NCI-H1105 treated with DMSO at 0.1 percent for 48 hours (cell line): ENCODE measurements at places on chromosomes 5 and 9.

GRCh38 chr9:112792670-112793069 lies 42.1 kb downstream of the SNX30 start:
- DNase-seq, result no peak

GRCh38 chr5:110784901-110785300 lies 46.1 kb downstream of the SLC25A46 start:
- DNase-seq, result no peak

GRCh38 chr5:172856336-172856735 lies 22.3 kb downstream of the ERGIC1 start:
- no peak for DNase-seq

- DNase-seq, result no peak
Observed at GRCh38 chr5:6827526-6828219, 114.4 kb downstream of the TENT4A start.

DNA sequence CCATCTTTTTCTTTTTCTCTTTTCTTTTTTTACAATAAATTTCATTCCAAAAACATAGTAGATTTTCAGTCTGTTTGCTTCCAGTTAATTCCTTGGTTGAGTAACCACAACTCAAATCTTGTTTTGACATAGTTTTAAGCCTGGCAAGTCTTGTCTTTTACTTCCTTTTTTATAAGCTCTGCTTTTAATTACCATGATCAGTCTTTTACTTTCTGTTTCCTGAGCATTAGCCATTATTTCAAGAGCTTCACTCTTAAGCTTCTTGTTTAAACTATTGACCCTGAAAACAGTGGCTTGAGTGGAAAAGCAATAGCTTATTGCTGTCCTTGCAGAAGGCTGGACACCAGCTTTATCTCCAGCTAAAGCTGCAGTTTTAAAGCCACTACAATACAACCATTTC lies 1363.3 kb downstream of the MAT2B start:
- DNase-seq, result no peak

- no peak for DNase-seq
Observed at GRCh38 chr9:127783111-127784008, 2.5 kb upstream of the CDK9 start.

DNA sequence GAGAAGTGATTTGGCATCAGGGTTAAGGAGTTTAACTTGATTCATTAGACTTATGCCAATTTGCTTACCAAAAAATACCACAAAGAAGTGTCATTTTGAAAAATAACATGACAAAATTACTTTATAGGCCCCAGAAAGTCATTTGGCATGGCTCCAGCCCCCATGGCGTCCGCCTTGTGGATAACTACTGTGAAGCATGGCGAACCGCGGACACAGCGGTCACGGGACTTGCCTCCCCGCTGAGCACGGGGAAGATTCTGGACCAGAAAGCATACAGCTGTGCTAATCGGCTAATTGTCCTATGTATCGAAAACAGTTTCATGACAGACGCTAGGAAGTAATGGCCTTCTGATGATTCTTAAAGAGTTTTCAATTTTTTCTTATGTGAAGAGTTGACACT lies 35.4 kb upstream of the TGFBR1 start:
- no peak for DNase-seq

DNA sequence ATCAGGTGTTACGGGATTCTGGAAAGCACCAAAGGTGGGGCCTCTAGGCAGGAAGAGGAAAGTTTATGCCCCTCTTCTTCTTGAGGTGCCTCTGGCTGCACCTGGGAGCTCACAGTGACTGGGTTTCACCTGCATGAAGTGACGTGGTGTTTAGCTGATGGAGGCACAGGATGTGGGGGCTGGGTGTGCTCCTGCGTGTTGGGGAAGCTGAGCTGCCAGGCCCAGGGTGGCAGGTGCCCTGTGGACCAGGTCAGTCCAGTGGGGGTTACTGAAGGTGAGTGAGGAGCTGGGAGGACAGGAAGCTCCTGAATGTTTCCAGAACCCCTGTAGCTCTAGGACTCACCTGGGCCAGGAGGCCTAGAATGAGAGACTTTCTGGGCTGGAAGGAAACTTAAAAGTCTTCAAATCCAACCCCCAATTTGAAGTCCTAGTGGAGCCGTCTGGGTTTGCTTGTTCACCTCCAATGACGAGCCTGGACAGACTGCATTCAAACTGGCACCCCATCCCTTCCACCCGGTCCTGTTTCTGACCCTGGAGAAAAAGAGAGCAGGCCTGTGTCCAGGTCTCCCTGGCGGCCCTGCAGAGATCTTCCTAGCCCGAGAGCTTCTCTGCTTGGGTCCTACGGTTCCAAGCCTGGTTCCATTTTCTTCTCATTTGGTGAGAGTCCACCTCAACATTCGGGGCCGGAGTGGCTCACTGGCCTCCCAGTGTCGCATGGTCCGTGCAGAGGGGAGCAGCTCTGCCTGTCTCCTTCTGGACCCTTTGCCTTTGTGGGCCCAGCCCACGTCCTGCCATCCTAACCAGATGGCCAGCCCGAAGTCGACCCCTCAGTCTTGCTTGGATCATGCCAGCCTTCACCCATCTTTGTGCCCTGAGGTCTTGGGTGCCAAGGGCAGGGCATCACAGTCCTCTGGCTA lies 22.3 kb downstream of the TRAF1 start:
- DNase-seq, result no peak

- no peak for DNase-seq
Observed at GRCh38 chr9:82970359-82970758, 92.6 kb downstream of the RASEF start.

- DNase-seq, result no peak
Observed at GRCh38 chr5:58940446-58940845, 357.6 kb downstream of the RAB3C start.

GRCh38 chr5:95664204-95664786 lies 17.7 kb downstream of the RFESD start:
- DNase-seq, result peak; percentile 24

DNA sequence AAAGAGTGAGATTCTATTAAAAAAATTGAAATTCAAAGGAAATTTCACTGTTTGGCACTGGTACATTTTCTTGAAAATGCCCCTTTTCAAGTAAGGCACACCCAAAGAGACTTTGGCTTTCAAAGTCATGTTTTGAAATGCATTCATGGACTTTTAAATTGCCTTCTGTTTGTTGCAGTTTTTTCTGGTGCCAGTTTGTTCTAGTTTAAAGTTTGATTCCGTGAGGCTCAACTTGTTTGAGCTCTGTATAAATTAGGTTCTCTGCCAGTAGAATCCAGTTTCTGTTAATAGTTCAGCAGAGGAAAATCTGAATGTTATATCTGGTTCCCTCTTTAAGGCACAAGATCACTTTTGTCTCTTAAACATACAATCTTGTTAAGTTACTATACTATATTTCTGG lies 16.4 kb downstream of the ATP6V0E1 start:
- no peak for DNase-seq

GRCh38 chr5:6321078-6321477 lies 57.3 kb downstream of the MED10 start:
- no peak for DNase-seq

- DNase-seq, result no peak
Observed at GRCh38 chr5:40386289-40386688, 293.4 kb upstream of the PTGER4 start.

GRCh38 chr5:195401-196160 lies 4.3 kb downstream of the LRRC14B start:
- no peak for DNase-seq

DNA sequence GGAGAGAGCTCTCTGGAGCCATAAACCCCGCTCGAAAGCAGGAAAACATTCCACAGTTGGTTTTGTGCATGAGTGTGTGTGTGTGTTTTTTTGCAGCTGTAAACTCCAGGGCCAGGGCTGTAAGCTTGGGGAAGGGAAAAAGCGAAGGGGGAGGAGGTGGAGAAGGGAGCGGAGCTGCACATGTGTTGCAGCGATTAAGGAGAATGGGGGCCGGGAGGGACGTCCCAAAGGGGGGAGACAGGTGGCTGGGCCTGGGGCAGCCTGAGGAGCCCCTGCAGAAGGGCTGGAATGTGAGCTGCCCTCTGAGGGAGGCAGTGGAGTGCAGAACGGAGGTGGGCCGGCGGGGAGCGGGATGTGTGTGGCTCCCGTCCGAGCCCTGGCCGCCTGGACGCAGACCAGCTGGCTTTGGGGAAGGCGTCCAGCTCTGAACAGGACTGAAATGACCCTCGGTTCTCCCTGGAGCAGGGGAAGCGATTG lies 2.7 kb upstream of the MYMK start:
- no peak for DNase-seq

- no peak for DNase-seq
Observed at GRCh38 chr9:130208600-130209347, 36.6 kb downstream of the NCS1 start.

- DNase-seq, result no peak
Observed at GRCh38 chr9:92706218-92706940, 36.4 kb upstream of the IPPK start.

GRCh38 chr9:89471390-89471789 lies 26.5 kb downstream of the SEMA4D start:
- no peak for DNase-seq

DNA sequence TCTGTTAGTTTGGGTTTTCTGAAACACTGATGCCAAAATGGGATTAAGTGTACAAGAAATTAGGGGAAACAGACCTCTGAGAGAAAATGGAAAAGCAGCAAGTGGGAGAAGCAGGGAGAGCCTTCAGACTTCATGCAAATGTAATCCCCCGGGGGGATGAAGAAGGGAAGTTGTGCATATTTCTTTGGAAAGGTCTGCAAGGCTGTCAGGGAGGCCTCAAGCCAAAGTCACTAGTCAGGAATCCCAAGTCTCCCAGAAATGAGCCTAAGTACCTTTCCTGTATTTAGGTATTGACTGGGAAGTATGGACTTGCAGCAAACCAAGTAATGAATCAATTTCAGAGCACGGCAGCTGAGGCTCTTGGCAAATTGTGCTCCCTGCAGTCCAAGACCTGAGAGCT lies 2.2 kb downstream of the FTMT start:
- no peak for DNase-seq

GRCh38 chr9:125511789-125512660 lies 195.0 kb downstream of the MAPKAP1 start:
- DNase-seq, result no peak

DNA sequence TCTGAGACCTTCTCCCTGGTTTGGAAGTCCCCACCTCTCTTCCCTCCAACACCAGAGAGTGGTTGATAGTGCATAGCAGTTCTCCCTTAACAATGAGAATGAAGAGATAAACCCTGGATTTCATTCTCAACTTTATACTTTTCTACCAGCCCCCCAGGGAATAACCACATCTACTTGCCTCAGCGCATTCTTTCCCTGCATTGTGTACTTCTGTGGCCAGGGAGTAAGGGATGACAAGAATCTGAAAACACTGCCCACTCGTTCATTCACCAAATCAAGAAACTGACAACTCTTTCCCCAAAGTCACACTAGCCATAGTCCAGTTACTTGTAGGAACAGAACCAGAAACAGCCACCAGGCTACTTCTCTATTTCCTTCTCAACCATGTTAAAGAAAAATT lies 46.0 kb upstream of the SPIN1 start:
- no peak for DNase-seq

DNA sequence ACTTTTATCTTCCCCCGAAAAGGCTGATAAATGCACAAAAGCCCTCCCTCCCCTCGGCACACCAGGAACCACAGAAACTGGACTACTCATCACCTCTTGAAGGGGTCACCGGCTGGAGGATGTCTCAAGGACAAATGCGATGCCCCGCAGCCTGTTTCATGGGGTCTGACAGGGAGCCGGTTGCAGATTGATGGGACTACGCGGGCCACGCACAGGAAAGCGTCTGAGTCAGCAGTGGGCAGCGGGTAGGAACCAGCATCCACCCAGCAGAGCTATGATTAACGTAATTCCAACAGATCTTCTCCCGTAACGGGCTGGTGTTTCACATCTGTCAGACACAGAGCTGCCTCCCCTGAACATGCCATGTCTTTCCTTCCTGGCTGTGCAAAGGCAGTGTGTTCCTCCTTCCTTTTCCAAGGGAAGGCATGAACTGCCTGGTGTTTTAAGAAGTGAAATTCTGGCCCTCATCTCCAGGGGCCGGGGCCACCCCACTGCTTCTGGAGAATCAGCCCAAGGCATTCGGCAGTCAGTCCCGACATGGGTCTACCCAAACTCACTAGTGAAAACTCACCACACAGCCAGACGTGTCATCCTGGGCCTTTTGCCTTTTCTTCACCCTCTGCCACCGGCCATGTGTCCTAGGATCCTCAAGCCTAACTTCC lies 144.4 kb upstream of the PHYKPL start:
- DNase-seq, result no peak

DNA sequence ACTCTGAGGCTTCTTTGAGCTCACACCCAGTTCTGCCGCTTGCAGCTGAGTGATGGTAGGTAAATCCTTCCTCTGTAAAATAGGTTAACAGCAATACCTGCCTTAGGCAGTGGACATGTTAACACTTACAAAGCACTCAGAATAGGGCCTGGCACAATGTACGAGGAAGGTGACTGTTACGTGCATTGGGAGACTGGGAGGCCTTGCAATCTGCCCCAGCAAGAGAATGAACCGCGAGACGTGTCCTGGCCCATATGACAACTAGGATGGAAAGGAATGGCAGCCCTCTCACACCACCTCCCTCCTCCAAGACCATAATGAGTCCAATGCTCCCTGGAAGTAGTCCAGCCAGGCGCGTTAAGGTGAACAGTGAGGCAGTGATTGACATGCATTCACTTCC lies 23.1 kb upstream of the AKNA start:
- DNase-seq, result no peak

- no peak for DNase-seq
Observed at GRCh38 chr5:78527054-78527859, 121.3 kb downstream of the LHFPL2 start.

- no peak for DNase-seq
Observed at GRCh38 chr9:131635285-131635684, 90.0 kb downstream of the PRRT1B start.

GRCh38 chr9:70488098-70488792 lies 73.8 kb upstream of the KLF9 start:
- DNase-seq, result no peak

GRCh38 chr5:90398726-90399125 lies 10.8 kb downstream of the CETN3 start:
- DNase-seq, result no peak

DNA sequence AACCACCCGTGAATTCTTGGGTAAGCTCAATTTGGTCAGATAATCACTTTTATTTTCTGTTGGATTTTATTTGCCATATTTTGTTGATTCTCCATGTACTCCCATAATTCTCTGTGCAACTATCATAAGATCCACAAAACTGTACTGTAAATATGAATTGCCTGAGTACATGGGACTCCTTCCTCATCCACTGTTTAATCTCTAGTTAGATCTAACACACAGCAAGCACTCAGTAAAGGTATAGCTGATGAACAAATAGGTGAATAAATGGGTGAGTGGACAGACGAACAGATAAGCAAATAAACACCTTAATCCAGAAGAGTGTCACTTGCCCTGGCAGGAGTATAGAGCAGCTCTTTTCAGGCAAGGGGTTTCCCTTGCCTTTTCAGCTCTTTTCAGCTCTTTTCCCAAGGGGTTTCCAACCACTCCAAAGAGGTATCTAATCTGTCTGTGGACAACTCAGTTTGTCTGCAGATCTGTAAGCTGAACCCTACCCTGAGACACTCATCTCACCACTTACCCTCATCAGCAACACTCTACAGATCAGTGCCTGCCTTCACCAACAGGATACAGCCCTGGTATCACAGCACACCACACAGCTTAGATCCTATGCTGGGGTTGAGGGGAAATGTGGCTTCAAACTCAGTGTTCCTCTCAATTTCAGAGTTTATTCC lies 51.2 kb downstream of the SIL1 start:
- no peak for DNase-seq

- no peak for DNase-seq
Observed at GRCh38 chr5:17156463-17156862, 61.0 kb upstream of the BASP1 start.

GRCh38 chr9:72396247-72397091 lies 31.5 kb upstream of the ZFAND5 start:
- peak; percentile 33 for DNase-seq

- DNase-seq, result no peak
Observed at GRCh38 chr9:25816439-25816838, 138.2 kb upstream of the TUSC1 start.

- DNase-seq, result no peak
Observed at GRCh38 chr9:94949370-94949769, 222.9 kb downstream of the AOPEP start.
